ENCODE measurements at places on chromosomes 16 and 17.
A peak's percentile ranks its signal among the peaks of the same experiment; 100 is the strongest.

DNA sequence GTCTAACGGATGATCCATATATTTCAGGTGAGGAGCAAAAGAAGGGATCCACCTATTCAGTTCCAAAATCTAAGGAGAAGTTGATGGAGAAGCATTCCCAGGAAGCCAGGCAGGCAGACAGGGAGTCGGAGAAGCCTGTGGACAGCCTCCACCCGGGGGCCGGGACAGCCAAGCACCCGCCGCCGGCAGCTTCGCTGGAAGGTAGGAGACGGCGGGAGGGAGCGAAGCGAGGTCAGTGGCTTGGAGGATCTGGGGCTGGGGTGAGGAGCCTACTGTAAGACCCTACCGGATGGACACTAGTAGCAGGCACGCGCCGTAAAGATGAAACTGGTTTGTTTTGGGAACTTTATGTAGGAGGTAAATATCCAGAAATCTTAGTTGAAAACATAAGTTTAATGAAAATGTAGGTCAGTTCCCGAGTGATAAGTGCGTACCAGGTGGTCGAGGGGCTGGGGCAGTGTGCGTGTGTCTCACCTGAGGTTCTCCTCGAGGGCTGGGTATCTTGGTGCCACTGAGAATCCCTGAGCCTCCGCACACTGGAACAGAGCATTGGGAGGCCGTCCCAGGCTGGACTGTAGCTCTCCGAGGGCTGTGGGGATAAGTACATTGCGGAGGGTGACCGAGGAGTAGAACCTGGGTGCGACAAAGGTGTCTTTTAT, 714 bp downstream of the SPATA33 start:
- DNase-seq, result peak; percentile 44

GRCh38 chr16:54072237-54072636, 214.3 kb downstream of the IRX3 start:
- no peak for DNase-seq

DNA sequence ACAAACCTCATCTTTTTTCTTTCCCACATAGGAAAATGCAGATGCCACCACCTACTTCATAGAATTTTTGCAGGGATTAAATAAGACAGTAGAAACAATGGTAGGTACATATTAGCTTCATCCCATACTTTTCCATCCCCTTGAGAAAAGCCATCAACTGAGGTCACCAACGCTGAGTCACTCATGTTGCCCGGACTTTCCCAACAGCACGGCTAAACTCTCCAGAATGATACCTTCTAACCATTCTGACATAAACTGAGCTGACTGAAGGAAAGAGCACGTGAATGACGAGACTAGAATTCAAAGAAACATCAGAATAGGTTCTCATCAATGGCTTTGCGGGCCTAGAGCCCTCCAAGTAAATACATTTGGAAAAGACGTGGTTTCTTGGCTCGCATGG, 146.0 kb upstream of the RCVRN start:
- DNase-seq, result no peak

- peak; percentile 79 for DNase-seq
These were observed 322.0 kb downstream of the MAF start for GRCh38 chr16:79278506-79278905.

DNA sequence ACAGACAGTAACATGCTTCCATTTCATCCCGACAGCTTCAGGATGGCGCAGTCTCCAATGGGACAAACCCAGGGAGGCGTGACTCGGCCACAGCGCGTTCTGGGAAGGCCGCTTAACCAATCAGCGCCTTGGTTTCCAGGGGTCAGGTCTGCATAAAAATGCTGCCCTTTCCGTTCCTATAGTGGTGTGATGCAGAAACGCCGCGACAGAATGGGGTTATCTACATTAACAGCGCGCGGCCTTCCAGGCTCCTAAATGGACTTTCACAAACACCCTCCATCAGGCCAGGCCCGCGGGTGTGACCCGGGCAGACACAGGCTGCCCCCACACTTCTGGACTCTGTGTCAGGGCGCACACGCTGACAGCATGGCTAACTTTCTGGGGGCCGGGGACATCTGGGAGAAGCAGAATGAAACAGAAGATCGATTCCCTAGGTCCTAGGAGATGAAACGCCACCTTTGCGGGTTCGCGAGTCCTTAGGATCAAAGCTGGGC, 792 bp downstream of the TMEM231 start:
- DNase-seq, result peak; percentile 23

DNA sequence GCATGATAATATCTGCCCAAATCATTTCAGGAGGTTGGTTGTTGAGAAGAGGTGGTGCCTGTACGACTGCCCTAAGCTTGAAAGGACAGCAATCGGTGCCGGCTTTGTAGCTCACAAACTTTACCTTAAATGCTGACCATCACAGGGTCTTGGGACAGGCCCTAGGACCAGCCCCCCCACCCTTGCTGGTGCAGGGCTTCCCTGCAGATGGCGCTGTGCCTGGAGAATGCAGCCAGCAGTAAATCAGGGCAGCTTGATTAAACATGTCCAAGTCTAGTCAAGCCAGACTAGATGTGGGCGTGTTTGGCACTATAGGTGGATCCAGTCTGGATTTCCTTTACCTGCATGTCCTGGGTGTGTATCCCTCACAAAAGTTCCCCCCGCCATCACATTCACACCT, 135.5 kb upstream of the CRHR1 start:
- no peak for DNase-seq

DNA sequence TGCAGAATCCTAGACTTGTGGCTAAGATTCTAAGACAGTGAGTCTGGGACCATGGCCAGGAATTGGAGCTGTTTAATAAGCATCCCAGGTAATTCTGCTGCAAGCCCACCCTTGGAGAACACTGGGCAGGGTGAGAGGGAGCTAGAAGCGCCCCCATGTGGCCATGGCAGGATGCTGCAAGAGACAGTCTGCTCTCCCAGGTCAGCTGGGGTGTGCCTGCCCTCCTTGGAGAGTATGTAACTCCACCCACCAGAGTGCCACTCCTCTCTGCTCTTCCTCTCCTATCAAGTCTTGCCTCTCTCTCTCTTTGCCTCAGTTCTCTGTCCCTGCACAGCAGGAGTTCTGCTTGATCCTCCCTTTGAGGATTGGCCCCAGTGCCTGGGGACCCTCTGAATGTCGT, 14.9 kb downstream of the RCVRN start:
- DNase-seq, result peak; percentile 4

- no peak for DNase-seq
These were observed 495 bp downstream of the PARN start for GRCh38 chr16:14629612-14629918.

DNA sequence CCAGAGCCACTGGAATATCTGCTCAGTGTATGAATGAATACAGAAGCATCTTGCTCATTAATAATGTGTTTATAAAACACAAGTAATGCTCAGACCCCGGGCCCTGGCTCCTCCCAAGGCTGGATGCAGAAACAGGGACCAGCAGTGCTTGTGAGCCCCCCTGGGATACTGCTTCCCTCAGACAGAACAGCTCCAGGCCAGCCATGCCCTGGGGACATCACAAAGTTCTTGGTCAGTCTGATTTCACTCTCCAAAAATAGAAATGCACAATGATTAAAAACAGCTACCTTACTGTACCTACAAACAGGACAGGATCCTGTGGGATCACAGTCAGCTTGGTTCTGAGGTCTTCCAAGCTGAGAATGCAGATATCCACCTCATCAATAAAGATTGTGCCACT, 68.2 kb downstream of the ABCC12 start:
- no peak for DNase-seq

DNA sequence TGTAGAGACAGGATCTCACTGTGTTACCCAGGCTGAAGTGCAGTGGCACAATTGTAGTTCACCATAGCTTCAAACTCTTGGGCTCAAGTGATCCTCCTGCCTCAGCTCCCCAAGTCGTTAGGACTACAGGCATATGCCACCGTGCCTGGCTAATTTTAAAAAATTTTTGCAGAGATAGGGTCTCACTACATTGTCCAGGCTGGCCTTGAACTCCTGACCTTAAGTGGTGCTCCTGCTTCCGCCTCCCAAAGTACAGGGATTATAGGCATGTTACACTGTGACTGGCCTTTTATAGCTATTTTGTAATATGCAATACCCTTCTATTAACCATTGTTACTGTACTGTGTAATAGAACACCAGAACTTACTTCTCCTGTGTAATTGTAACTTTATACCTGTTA, 139.3 kb upstream of the ZNF267 start:
- DNase-seq, result no peak

DNA sequence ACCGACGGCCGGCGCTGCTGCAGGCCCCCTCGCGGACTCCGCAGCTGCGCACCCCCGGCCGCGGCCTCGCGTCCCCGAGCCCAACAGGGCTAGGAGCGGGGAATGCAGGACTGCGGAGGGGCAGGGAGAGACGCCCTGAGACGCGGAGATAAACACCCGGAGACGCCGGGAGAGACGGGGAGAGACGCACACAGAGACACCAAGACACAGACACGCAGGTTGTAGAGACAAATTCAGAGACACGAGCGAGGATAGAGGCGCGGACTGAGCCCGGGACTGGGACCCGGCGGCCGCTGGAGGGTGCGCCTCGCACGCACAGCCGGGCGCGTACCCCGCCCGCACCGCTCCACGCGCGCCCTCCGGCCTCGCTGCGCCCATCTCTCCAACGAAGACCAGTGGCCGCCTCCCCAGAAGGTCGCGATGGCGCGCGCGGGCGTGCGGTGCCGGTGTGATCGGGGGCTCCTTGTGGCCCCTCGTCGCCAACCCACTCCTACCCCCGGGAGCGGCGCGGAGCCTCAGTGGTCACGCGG, 902 bp downstream of the STAC2 start:
- no peak for DNase-seq

- peak; percentile 2 for DNase-seq
These were observed 56.5 kb downstream of the COPRS start for GRCh38 chr17:31802502-31802901.

DNA sequence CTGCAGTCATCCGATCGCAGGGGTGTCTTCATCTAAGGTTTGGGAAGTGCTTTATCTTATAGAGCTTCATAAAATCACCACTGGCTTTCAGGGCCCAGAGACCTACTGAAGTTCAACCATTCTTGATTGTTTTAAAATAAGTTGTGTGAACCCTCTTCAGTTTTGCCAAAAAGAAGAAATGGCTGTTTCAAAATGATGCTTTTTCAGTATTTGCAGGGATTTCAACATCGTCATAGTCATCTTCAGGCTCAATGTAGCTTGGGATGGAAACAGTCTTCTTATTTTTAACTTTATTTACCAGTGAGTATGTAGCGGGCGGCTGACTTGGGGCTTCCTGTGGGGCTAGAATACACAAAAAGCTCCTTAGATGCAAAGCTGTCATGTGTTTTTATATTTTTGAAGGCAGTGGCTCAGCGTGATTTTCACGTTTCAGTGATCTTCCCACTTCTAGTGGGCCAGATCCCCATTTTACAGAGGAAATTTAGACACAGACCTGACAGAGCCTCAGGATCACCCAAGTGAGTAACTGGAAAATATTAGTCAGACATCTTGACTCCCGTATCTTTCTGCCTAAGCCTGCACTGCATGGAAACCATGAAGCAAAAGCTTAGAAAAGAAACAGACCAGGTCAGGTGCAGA, 19.1 kb upstream of the ZNF594 start:
- DNase-seq, result no peak

- no peak for DNase-seq
These were observed 3.7 kb downstream of the TEPSIN start for GRCh38 chr17:81234940-81235821.

DNA sequence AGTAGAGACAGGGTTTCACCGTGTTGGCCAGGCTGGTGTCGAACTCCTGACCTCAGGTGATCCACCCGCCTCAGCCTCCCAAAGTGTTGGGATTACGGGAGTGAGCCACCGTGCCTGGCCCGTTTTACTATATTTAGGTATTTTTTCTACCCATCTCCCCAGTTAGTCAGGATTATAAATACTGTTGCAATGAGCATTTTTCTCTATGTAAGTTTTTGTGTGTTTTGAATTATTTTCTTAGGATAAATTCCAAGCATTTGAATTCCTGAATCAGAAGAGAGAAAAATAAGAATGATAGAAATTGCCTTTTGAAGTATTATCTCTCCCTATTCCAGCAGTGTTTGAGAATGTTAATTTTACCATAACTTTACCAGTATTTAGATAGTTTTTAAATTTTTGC, 36.6 kb downstream of the KIAA0513 start:
- no peak for DNase-seq
